Smooth muscle cell of trachea (primary cell): ENCODE measurements at places on chromosomes 5 and 9. TPM values are rescaled to one million over a fixed set of nuclear protein-coding genes. Genes with fewer than 3 reads are reported as not detected.

Gene C9orf153
- 0.15 and 0.50 TPM in 2 replicates for total RNA-seq

Gene DCANP1
- total RNA-seq = not detected in 2 replicates

Gene PCAT7
- 0.17 TPM in 1 of 2 replicates, not detected in the other for total RNA-seq

Gene WDR38
- not detected in 2 replicates for total RNA-seq

Gene SPOCK1
- total RNA-seq = 36.1 and 54.9 TPM in 2 replicates

Gene FGF1
- 2.6 and 5.1 TPM in 2 replicates for total RNA-seq

Gene TUBB4B
- 205 and 421 TPM in 2 replicates for total RNA-seq

Gene PRDM9
- not detected in 2 replicates for total RNA-seq

Gene NSG2
- total RNA-seq = not detected in 2 replicates

Gene HSPB3
- total RNA-seq = 0.33 TPM in 1 of 2 replicates, not detected in the other

Gene PCDHGA7
- total RNA-seq = 5.4 and 8.4 TPM in 2 replicates

Gene STING1
- 58.9 and 67.6 TPM in 2 replicates for total RNA-seq

Gene SERF1A
- 4.1 and 5.5 TPM in 2 replicates for total RNA-seq

Gene IFNA2
- not detected in 2 replicates for total RNA-seq

Gene EDIL3
- 23.9 and 40.4 TPM in 2 replicates for total RNA-seq

Gene ORM2
- total RNA-seq = not detected in 2 replicates

Gene BTNL8
- not detected in 2 replicates for total RNA-seq

Gene LTC4S
- total RNA-seq = 1.3 TPM in 1 of 2 replicates, not detected in the other

Gene INSL4
- total RNA-seq = not detected in 2 replicates

Gene RANBP17
- 0.83 and 6.8 TPM in 2 replicates for total RNA-seq

Gene TAF1L
- total RNA-seq = under 0.01 TPM in 2 replicates

Gene CCDC152
- total RNA-seq = 5.8 and 8.0 TPM in 2 replicates

Gene PKD2L2
- total RNA-seq = not detected in 2 replicates

Gene OR1Q1
- total RNA-seq = not detected in 2 replicates

Gene GFPT2
- 44.7 and 67.6 TPM in 2 replicates for total RNA-seq

Gene ADGRD2
- not detected in 2 replicates for total RNA-seq

Gene DDX4
- under 0.01 TPM in 1 of 2 replicates, not detected in the other for total RNA-seq

Gene SPATA31C1
- not detected in 2 replicates for total RNA-seq

Gene LRRC70
- 0.50 and 1.3 TPM in 2 replicates for total RNA-seq

Gene KCNV2
- total RNA-seq = not detected in 2 replicates

Gene S1PR3
- total RNA-seq = 12.8 and 30.9 TPM in 2 replicates

Gene ZFP37
- 3.0 and 5.2 TPM in 2 replicates for total RNA-seq

Gene SPZ1
- total RNA-seq = not detected in 2 replicates

Gene MYOT
- total RNA-seq = not detected in 2 replicates

Gene PDCD1LG2
- total RNA-seq = 5.3 and 6.3 TPM in 2 replicates

Gene CSF2
- total RNA-seq = 0.17 TPM in 1 of 2 replicates, not detected in the other

Gene FAM240B
- not detected in 2 replicates for total RNA-seq

Gene RORB
- total RNA-seq = 0.87 and 1.5 TPM in 2 replicates
